ENCODE measurements at places on chromosomes 6 and 20.

DNA sequence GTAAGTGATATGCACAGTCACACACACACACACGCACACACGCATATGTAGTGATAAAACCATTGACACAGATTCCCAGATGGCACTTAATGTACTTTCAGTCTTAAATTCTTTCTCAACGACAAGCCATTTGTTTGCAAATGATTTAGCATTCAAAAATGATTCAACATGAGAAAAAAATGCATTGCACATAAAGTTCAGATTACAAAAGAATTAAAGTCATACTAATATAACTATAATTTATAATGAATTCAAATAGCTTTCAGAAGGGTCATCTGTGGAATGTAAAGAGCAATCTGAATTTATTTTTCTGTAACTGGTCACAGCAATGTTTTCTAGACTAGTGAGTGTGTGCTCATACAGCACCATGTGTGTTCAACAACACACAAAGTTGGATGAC lies 521.6 kb upstream of the ZNF337 start:
- DNase-seq, result no peak

DNA sequence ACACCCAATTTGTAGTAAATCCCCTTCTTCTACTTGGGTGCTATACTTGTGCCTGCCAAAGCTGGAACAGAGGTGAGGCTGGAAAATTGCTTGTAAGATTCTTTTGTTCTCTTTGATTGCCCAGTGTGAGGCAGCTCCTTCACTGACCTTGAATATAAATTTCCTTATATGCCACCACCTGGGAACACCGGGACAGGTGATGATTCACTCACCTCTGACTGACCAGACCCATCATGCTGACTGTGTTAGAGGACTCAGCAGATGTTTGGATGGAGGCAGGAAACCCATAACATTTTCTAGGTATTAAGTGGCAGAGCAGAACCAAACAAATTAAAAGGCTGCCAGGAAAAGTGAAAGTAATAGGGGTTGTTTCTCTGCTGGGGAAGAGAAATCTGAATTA lies 120.9 kb downstream of the GRM1 start:
- DNase-seq, result no peak

GRCh38 chr6:130730600-130730999 lies 96.6 kb upstream of the SMLR1 start:
- DNase-seq, result no peak

GRCh38 chr20:605237-605636 lies 4.9 kb downstream of the TCF15 start:
- no peak for DNase-seq

- no peak for DNase-seq
Measured at GRCh38 chr6:107061125-107062020, 33.4 kb downstream of the MTRES1 start.

GRCh38 chr6:108966855-108967755 lies 118.9 kb downstream of the ARMC2 start:
- DNase-seq, result no peak

DNA sequence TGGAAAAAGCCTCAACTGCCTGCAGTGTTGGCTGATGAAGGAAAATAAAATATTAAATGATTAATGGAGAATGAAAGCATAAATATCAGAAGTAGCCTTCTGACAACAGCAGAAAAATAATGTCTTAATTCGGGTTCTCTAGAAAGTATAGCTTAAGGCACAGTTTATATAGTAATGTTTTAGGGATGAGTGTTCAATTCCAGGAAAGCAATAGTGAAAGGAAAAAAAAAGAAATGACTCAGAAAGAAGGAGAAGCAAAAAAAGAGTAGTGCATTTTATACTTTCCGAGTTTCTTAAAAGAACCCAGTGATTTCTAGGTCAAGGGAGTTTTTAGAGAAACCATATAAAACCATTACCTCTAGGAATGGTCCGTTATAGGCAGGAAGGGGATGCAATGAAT lies 137.3 kb downstream of the HTR1B start:
- no peak for DNase-seq

DNA sequence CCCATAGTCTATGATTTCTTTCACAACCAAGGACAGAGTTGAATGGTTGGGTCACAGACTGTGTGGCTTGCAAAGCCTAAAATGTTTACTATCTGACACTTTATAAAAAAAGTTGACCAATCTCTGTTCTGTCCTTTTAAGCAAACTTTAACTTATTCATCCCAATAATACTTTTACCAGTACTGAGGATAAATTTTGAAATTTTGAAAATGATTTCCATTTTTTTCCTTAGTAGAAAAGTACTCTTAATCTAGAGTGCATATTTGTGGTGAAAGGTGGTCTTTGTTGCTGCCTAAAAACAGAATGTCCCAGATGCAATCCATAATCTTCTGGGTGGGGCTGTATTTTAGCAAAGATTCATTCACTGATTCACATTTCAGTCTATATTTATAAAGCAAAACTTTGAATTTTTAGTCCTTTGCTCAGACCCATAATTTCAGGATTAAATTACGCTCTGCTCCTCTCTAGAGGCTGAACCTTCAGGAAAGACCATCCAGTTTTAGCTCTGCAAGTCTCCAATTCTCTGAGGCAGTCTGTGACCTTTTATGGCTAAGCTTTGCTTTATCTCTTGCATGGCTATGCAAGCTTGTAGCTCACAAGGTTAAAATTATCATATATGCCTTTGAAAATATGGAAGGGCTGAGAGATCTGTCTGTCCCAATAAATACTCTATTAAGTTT lies 573.5 kb downstream of the COL12A1 start:
- no peak for DNase-seq

DNA sequence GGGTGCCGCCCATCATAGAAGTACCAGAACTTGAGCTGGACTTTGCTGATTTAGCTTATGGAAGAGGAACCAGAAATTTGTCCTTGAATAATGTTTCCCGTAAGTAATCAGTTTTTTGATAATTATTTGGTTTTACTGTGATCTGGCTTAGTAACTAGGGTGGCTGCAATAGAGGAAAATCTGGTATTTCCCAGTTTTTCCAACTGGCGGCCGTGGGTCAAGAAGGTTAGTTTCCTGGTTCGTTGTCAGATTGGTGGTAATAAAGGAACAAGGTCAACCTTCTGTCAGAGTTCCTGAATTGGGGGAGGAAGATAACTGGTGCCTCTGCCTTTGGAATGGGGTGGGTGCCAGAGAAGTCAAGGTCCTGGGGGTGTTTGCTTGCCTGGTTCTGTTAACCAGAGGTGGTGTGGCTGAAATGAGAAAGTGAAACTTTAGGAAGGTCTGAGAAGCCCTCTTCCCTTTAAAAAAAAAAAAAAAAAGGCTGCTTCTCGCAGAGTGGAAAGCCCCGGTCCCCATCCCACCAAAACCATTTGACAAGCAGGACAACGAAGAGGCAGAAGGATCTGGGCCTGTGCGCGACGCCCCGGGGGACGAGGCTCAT lies at the start of gene CALHM6:
Gene CALHM6 (plus strand): TSS at position 45 of the 601 bp plus-strand sequence. CDS start 555 bp downstream, at position 600.
- no peak for DNase-seq

DNA sequence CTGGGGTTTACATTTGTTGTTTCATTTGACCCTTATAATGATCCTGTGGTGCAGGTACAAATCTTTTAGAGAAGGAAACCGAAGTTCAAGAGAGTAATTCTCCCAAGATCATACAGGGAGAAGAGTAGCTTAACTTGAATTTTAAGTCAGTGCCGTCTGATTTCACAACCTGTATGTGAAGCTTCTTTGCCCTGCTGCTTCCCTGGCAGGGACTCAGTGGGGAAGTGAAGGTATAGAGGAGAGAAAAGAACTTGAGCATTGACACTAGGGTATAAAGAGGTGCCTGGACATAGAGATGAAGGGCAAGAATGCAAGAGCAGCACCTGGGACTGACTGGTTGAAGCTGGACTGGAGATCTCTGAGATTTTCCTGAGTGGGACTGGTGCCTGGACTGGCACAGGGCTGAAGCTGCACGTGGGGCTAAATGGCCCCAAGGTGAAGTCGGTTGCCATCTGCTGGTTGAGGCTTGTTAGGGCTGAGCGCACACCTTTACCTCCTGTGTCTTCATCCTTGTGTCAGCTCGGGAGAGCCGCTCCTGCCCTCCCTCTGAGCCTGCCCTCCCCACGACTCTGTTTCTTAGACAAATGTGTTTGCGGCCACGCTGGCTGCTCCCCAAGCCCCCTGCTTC lies 41.8 kb downstream of the FARS2 start:
- DNase-seq, result peak; percentile 27

GRCh38 chr6:129623008-129623732 lies 86.8 kb downstream of the ARHGAP18 start:
- DNase-seq, result no peak

DNA sequence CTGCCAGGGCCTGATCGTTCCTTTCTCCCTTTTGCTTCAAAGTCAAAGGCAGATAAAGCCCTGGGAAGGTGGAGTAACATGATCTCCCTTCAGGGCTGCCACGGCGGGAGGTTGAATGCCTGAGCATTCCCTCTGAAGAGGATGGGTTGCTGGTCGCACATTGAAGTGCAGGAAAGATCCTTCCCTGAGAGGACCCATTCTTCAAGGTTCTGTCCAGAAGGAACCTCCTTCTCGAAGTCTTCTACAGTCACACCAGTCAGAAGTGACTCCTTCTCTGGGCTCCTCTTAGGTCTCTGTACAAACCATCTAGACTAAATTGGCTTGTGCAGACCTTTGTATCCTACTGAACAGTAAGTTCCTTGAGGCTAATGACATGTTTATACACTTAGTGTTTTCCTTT lies 192.6 kb upstream of the VGLL2 start:
- no peak for DNase-seq

GRCh38 chr20:54665812-54666211 lies 190.4 kb downstream of the DOK5 start:
- no peak for DNase-seq

DNA sequence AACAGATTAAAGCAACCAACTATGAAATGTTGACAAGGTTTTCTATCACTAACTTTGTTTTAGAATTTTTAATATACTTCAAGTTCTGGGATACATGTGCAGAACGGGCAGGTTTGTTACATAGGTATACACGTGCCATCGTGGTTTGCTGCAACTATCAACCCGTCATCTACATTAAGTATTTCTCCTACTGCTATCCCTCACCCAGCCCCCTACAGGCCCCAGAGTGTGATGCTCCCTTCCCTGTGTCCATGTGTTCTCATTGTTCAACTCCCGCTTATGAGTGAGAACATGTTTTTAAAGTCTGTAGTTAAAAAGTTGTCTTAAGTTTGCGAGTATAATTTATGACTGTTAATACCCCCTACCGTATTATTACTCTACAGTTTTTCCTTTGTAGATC lies 844.3 kb upstream of the MANEA start:
- DNase-seq, result no peak

DNA sequence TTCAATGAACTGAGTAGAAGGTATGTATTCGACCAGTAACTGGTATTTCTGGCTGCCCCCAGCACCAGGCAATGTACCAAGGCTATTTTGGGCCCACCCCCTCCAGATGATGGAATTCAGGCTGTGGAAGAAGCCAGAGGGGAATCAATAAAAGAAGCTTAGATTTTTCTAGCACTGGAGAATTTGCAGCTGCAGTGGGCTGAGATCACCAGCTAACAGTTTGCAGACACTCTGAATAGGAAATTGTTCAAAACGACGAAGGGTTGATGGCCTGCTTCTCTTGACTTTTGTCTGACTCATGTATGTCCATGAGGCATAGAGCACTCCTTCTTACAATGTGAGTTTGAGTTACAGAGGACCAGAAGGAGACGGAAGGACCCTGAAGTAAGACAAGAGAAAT lies 32.4 kb upstream of the FBXO9 start:
- DNase-seq, result no peak

- no peak for DNase-seq
Measured at GRCh38 chr6:31498748-31499147, 803 bp downstream of the MICB start.

GRCh38 chr6:147561726-147562125 lies 53.2 kb downstream of the SAMD5 start:
- DNase-seq, result no peak

DNA sequence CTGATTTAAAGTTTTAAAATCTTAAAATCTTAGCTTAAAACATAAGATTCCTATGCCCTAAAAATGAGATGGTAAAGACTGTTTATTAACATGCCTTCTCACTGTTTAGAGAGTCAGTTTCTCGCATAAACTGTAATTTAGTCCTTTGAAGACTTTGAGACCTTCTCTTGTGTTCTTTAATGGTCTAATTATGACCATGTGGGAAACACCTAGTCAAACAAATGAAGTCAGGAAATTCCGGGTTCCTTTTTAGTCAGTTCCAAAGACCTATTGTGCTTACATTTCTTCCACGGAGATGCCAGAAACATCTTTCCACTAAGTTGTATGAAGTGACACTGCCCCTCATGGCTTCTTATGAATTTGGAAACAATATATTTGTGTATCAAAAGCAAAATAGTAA lies 64.2 kb upstream of the KIF25 start:
- DNase-seq, result no peak

DNA sequence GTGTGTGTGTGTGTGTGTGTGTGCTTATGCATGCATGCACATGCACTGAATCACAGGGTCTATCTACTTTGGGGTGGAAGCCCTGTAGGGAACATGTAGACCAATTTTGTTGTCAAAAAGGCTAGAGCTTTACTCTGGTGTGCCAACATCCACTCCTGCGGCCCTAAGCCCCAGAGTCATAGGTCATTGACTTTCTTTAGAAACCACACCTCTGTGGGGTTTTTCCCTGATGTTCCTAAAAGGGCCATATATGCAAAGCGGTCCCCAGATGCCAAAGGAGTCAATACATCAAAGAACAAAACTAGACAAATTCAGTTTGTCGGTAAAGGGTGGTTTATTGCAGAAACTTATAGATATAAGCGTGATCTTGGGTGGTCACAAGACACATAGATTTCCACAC lies 29.8 kb upstream of the SLC2A12 start:
- no peak for DNase-seq

GRCh38 chr6:127641905-127642304 lies 64.9 kb downstream of the C6orf58 start:
- DNase-seq, result no peak

GRCh38 chr6:45488889-45489288 lies 111.2 kb upstream of the SUPT3H start:
- no peak for DNase-seq

DNA sequence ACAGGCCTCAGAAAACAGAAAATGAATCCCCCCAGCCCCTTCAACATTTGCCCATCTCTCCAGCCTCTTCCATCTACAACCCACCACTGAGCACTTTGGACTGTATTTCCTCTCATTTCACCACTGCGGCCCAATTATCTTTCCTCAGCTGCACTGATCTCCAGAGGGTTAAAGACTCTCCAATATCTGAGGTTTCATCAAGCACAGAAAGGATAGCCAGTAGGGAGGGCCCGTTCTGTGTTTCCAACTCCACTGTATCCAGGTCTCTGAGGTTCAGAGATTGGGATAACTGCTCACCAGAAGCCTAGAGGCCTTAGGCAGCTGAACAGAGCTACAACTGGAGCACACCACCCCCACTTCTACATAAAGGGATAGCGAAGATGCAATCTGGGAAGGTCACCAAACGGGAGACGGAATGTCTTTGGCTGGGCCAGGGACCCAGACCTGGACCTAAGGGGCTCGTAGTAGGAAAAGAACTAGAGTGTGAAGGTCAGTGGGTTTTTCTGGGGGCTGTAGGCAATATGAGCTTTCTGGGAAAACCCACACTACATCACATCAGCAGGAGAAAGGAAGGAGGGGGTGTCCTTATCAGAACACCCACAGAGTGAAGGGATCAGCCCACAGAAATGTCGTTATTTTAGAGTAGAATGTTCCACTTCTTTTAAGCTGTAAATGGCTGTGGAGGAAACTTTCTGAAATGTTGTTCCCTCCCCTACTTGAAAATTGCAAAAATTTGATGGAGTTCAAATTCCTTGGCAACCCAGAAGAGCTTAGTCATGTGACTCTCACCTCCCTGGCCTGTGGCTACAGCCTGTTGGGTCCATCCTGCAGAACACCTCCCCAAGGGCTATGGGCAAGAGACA lies 7.3 kb downstream of the KCNK5 start:
- DNase-seq, result no peak

GRCh38 chr6:81849248-81849647 lies 96.8 kb upstream of the TENT5A start:
- DNase-seq, result no peak

- no peak for DNase-seq
Measured at GRCh38 chr6:141677598-141678211, 455.0 kb upstream of the GJE1 start.

Data from stimulated activated CD8-positive, alpha-beta memory T cell treated with anti-CD3 and anti-CD28 coated beads, Interleukin-7, amount 100 ng/mL, for 4 hours (primary cell).